ENCODE measurements at places on chromosomes 13 and 19.

DNA sequence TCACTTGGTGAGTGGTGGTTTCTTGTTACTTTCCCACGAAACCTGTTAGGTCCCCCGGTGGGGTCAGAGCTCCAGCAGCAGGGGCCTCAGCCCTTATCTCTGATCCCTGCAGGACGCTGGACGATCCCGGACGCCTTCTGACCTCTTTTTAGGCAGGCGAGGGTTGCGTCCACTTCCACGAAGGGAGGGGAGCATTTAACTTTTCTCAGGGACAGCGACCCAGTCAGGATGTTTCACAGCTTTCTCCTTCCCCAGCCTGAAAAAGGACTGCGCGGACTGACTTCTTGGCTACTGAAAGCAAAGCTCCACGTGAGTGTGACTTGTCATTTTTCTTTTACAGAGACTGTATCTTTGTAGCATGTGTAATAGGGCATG lies 692 bp downstream of the ZNF234 start:
- peak; percentile 43 for DNase-seq

DNA sequence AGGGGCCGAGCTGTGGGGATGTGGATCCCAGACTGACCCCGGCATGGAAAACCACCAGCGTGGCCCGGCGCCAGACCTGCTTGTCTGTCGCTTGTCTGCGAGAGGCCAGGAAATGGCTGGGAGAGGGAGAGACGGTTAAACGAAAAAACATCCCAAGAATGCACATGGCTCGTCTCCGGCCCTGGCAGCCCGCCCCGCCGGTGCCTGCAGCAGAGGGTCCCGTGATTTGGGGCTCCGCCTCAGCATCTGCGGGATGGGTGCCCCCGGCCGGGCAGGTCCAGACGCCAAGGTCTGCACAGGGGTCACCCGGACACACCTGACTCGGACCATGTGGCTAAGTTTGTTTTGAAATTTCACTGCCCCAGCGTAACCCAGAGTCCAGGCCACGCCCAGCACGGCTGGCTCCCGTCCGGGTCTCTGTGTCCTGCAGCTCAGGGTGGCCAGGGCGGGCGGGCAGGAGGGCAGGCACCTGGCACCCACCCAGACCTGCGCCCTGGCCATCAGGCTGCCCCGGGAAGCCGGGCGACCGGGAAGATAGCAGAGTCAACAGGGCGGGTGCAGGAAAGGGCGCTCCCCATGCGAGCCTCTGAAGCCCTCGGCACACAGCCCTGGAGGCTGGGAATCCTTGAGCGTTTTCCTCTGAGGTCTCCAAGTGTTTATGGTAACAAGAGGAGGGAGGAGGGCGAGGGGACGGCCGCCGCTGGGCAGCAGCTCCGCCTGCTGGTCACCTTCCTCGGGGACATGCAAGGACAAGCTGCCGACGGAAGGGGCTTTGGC lies 103.2 kb downstream of the GADD45B start:
- DNase-seq: peak; percentile 94

GRCh38 chr19:43564800-43565199 lies 10.5 kb downstream of the XRCC1 start:
- DNase-seq: no peak

DNA sequence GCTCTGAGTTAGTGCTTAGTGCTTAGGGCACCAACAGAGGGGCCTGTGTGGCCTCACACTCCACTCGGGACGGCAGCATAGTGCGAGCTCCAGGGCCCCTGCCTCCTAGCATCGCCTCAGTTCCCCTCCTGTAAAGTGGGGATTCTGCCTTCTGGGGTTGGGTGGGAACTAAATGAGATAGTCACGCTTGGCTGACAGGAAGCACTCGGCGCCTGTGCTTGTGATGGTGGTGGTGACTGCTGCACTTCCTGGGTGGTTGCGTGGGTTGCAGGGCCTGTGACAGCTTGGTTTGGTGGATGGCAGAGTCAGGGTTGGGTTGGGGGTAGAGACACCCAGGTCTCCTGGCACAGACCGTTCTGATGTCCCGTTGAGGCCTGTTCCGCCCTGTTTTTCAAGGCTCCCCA lies 7.7 kb downstream of the PLEKHF1 start:
- DNase-seq: no peak

- no peak for DNase-seq
Observed at GRCh38 chr19:5562280-5562679, 5.5 kb downstream of the TINCR start.

DNA sequence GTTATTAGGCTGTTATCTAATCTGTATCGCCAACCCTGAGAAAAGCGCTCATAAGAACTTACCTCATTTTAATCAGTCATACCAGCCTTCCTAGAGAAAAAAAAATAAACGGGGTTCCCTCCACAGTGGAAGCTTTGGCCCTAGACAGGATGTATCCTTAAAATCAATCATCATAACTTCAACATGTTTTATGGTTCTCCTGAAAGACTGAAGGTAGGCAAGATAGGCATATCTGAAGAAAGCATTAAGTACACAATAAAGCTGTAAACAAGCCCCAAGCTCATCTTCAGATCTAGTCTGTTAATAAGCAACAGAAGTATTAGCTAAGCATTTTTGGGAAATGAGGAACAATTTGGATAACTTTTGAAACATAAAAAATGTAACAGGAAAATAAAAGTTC lies 18.7 kb upstream of the SERP2 start:
- no peak for DNase-seq

- no peak for DNase-seq
Observed at GRCh38 chr19:36527341-36527740, 730 bp downstream of the ZNF260 start.

GRCh38 chr19:6090634-6091033 lies 19.7 kb downstream of the RFX2 start:
- DNase-seq: no peak

DNA sequence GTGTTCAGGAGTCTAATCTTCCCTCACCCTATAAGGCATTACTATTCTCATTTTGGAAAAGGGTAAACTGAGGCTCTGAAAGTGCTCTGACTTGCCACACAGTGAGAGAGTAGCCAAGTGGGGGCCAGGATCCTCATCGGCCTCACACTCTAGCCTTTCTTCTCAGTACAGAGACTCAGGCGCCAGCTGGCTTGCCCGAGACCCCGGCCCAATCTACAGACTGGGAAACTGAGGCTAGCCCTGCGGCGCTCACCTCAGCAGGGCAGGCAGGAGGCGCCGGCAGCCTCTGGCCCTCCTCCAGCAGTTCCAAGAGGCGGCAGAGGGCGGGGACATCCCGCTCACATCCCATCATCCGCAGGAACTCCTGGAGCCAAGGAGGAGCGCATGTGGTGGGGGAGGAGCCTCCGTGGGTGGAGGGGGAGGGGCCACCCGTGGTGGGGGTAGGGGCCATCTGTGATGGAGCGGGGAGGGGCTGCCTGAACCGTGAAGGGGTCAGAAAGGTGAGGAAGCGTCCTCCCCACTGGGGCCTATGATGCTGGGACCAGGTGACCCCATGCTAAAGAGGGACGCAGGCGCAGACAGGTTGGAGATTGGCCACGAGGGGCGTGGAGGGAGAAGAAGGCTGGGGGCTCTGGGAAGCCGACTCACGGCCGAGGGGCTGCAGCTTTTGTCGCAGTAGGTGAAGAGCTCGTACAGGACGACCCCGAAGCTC lies 8.7 kb upstream of the INSL3 start:
- peak; percentile 29 for DNase-seq

GRCh38 chr19:10892256-10892655 lies 20.9 kb downstream of the CARM1 start:
- DNase-seq: no peak

All from fibroblast of pulmonary artery (primary cell).